ENCODE measurements at places on chromosomes 4 and X.

GRCh38 chrX:87105131-87105530 lies 412.5 kb upstream of the KLHL4 start:
- no peak for DNase-seq

DNA sequence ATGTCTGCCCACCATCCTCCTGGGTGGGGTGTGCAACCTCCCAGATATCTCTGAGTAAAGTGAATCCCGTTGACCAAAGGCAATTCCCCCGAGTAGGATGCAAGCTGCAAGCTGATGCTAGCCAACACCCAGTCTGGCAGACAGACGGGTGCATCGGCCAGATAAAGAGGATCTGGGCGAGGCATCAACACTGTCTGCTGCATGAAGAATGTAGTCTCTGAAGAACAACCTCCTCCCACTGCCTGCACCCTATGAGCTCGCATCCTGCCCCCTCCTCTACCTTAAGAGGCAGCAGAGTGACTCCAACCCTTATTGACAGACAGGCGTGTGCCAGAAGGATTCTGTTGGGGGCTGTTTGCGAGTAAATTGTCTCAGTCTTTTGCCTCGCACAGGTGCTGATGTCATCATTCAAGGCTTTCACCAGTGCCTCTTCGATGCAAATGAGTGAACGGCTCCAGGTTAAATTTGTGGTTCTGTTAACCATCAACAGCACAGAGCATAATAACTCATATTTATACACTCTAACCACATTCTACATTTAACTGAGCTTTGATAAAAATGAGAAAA lies 546.9 kb downstream of the BCOR start:
- no peak for DNase-seq

DNA sequence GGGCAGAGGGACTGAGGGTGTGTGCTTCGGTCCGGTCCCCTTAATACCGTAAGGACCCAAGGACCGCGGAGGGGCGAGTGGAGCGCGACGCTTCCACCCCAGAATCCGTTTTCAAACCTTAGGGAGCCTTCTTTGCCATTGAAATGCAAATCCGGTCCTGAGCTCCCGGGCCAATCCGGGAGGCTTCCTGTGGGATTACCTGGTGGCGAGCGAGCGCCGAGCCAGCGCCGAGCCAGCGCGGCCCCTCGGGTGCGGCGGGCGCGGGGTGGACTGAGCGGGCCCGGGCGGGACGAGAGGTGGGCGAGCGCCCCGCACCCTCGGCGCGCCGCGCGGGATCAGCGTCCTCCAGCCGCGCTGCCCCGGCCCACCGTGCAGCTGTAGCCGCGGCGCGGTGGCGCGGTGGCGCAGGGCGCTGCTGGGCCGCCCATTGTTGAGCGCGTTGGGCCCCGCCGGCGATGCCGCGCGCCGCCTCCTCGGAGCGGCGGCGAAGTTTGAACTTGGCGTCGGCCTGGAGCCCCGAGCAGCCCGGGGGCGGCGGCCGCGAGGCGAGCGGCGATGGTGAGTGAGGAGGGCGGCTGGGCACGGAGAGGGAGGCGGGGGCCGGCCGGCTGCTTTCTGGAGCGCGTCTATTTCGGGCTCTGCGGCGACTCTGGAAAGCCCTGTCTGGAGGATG lies 208.7 kb downstream of the SOWAHB start:
- peak; percentile 68 for DNase-seq

DNA sequence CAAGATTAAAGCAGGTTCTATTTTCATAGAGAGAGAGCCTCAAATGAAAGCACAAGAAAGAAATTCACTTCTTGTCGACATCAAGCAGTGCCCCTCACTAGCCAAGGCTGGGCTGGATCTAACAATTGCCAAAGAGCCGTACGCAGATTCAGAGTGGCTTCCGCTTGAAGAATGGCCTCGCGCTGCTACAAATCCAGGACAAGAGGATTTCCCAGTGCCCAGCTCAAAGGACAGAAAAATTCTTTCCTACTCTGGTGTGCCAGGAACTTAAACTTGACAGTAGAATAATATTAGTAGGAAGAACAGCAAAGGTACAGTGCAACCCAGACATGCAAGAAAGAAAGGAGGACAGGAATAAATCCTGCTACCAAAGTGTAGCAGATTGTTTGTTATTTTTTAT lies 56.5 kb upstream of the PPARGC1A start:
- DNase-seq = no peak

GRCh38 chrX:106378616-106379015 lies 210.5 kb downstream of the PWWP3B start:
- DNase-seq = no peak

GRCh38 chr4:88297725-88298454 lies 13.5 kb upstream of the PPM1K start:
- no peak for DNase-seq
